ENCODE measurements at places on chromosomes 7 and 10.

DNA sequence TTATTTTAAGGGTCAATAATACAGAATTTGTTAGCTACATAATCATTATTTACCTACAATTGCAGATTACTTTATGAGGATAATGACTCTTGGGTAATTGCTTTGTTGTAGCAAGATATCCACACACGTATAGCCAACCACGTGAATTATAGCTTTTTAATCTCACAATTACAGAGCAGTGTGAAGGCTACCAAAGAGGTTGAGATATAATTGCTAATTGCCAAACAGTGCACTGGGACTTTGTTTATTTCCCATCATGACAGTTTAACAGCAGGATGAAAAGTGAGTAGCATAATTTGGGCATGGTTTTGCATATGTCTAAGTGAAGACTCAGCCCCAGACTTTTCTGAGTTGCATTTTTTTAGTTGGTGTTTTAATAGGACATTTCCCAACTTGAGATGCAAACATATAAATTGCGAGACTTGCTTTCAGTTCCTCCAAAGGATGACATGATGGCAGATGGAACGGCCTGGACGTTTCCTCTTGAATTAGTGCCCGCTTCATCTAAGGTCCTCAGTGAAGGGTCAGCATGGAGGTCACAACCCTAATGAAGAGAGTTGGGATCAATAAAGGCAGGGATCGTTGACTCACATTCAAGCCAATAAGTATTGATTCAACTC lies 180.7 kb upstream of the GPR26 start:
- DNase-seq, result no peak

GRCh38 chr7:6701860-6702259 lies 4.9 kb downstream of the ZNF12 start:
- no peak for DNase-seq

DNA sequence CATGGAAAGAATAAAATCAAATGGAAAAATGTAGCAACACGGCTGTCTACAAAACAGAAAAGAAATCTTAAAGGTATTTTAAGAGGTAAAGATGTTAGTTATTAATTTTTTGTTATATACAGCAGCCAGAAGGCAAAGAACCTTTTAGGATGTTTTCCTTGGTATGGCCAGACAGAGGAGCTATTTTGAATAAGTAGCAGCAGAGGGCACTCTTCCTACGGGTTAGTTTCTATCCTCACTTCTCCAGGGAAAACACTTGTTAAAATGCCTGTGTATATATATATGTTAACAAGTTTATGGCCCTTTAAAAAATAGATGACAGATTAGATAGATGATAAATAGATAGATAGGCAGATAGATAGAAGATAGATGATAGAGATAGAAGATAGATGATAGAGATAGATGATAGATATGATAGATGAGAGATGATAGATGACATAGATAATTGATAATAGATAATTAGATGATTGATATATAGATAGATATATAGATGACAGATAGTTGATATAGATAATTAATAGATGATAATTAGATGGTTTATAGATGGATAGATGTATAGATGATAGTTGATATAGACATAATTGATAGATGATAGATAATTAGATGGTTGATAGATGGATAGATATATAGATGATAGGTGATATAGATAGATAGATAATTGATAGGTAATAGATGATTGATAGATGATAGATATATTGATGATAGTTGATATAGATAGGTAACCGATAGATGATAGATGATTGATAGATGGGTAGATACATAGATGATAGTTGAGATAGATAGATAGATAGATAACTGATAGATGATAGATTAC lies 57.8 kb upstream of the WIPF3 start:
- no peak for DNase-seq

- no peak for DNase-seq
Measured at GRCh38 chr10:133326745-133327650, 9.7 kb downstream of the CALY start.

GRCh38 chr10:132173185-132173584 lies 13.6 kb upstream of the DPYSL4 start:
- DNase-seq, result no peak

- DNase-seq, result no peak
Measured at GRCh38 chr7:145106001-145106400, 270.1 kb upstream of the TPK1 start.

Measured in GM04503 (cell line).